ENCODE measurements at places on chromosomes 13 and 19. TPM values are rescaled to one million over a fixed set of nuclear protein-coding genes. Genes with fewer than 3 reads are reported as not detected.

Gene CHAMP1
- 20.3 TPM for total RNA-seq

Gene C1QTNF9B
- total RNA-seq, result not detected

Gene CYP4F12
- not detected for total RNA-seq

Gene PSPN
- total RNA-seq, result 5.3 TPM

Gene ZNF99
- total RNA-seq, result not detected

Data from NCI-H460 (cell line).